ENCODE measurements at places on chromosomes 7 and 10.

- peak; percentile 51 for DNase-seq
Observed at GRCh38 chr10:3785851-3786271, 852 bp upstream of the KLF6 start.

GRCh38 chr10:86753051-86753450, 3.4 kb upstream of the BMPR1A start:
- DNase-seq = no peak

GRCh38 chr10:31808258-31809218, 120.1 kb downstream of the ARHGAP12 start:
- DNase-seq = peak; percentile 71

- DNase-seq = no peak
Observed at GRCh38 chr7:2644220-2644561, 12.4 kb downstream of the TTYH3 start.

DNA sequence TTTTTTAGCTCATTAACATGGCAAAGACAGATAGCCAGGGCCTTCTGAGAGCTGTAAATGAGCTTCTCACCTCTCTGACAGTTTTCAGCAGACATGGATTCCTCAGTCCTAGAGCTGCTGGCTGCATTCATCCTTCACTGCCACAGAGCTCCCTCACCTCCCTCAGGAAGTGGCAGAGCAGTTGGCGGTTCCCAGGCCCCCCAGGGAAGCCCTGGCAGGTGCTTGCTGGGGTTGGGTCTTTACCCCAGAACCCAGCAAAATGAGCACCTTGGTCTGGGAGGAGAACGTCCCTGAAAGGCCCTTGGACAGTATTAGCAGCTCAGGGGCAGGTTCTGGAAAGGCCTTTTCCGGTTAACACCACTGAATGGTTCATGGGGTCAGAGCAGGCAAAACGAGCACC, 288.0 kb downstream of the PTPRN2 start:
- DNase-seq = no peak

DNA sequence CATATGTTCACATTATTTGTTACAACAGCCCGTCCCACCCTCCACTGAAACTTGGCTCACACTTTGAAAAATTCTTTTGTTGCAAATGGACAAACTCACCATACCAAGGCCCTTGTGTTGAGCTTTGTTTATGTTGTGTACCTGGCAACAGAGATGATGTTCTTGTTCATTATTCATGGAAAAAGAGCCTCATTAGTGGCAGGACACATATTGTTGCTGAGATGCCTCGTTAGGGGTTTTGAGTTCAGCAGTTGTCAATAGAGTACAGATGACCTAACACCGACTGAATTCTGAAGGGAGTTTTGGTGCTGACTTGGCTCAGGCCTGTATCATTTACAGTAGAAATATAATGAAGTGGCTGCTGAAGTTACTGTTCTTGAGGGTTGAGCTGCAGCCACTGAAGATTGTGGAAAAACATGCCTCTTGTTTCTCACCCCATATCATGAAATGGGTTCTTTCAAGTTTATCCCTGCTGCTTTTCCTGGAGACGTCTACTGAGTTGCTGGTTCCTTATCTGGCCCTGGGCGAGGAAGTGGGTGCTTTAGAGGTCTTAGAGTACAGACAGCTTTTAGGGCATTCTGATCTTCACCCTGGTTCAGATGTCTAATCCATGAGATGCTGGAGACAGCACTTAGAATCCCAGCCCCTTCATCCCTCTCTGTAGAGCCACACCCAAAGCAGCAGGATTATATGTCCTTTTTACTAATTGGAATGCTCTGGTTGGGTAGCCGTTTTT, 149.7 kb downstream of the WNT2 start:
- DNase-seq = no peak
